ENCODE measurements at places on chromosomes 12 and 14.

- DNase-seq: no peak
These were observed 195.5 kb upstream of the BTG1 start for GRCh38 chr12:92341065-92341668.

DNA sequence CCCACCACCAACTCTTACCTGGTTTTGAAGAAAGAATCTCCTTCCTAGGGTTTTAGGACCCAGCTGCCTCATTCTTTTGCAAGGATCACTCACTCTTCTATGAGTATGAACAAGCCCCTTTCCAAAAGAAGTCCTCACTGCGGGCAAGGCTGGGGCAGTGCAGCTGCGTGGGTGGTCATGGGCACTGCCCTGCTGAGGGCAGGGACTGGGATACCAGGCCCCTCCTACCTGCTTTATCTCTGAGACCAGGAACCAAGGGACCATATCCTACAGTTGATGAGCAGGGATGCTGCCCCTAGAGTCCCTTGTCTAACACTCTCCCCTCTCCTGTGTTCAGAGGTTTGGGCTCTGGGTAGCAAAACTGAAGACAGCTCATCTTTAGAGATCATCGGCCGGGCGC is 20.5 kb downstream of the HPD start:
- DNase-seq: no peak

DNA sequence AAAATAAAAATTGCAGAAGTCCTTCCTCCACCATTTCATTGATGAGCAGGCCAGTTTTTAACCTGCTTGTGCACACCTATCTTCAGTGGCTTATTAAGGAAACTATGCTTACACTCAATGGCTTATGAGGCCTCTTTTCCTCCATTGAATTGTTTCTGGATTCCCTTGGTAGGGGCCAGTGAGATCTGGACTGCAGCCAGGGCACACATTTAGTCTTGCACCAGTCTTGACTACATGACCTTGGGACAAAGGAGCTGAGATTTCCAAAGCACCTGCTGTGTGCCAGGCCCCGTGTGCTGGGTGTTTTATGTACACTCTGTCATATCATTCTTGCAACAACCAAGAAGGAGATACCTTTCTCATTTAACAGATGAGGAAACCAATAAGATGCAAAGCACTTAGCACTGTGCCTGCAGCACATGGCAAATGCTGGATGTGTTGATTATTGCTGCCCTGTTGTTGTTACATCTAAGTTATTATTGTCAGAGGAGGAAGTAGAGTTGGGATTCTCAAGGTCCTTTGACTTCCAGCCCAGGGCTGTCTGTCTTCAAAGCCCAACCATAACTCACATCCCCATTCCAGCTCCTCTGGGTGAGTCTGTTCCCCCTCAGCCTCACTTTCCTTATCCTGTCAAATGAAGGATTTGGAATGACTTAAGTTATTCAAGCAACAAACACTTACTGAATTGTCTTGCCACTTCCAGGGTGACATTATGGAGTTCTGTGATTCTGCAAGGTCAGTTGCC is 31.6 kb upstream of the RIN3 start:
- DNase-seq: no peak

GRCh38 chr12:31011746-31012566 is 61.7 kb upstream of the DDX11 start:
- no peak for DNase-seq

- DNase-seq: no peak
These were observed 404.0 kb upstream of the ATP2B1 start for GRCh38 chr12:90112666-90113065.

DNA sequence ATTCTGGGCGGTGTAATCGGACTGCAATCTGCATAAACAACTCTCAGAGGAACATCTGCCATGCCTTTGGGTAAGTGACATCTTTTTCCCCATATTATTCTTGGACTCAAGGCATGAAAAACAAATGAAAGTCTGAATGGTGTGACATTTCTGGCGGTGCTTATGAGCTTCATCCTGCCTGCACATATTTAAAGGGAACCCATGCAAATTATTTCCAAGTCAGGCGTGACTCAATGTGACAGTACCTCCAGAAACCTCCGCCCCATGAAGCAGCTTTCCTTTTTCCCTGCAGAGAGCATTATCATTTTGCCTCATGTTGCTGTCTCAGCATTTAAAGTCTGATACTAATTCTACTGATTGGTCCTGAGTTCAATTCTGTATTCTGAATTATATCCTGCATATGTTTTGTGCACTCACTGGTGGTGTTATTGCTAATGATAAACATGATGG is 585.4 kb downstream of the SNAPC1 start:
- DNase-seq: no peak

DNA sequence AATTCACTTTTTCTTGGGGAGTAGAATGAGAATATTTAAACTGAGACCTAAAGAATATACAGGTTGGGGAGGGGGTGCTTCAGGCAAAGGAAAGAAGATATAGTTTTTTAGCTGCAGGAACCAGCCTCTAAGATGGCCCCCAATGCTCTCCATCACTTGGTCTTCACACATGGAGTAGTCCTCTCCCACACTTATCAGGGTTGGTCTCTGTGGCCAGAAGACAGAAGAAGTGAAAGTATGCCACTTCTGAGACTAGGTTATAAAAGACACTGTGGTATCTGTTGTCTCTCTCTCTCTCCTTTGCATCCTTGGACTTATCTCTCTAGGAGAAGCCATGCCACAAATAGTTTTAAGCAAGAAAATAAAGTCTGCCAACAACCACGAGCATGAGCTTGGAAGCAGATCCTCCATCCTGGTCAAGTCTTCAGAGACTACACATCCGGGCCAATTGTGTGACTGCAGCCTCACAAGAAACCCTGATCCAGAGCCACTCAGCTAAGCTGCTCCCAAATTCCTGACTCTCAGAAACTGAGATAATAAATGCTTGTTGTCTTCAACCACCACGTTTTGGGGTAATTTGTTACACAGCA is 18.0 kb downstream of the PUS7L start:
- peak; percentile 20 for DNase-seq

DNA sequence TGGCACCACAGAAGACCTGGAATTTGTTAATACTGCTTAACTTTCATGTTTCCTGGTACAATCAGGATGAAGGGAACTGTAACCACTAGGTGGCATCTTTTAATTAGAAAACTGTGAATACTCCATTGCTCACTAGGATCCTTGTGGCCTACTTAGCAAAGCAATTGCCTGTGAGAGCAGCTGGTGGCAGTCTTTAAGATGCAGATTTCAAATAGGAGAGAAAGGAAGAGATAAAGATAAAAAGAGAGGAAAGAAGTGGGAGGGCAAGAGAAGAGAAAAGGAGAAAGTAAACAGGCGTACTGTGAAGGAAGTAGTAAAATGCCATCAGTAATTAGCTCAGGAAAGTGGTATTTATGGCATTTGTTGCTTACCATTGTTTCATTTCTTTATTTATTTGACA is 114.5 kb downstream of the RAD51B start:
- peak; percentile 85 for DNase-seq

- peak; percentile 84 for DNase-seq
These were observed 17.2 kb upstream of the AKAP5 start for GRCh38 chr14:64447876-64448670.

GRCh38 chr14:59202031-59202430 is 13.6 kb downstream of the DAAM1 start:
- no peak for DNase-seq

DNA sequence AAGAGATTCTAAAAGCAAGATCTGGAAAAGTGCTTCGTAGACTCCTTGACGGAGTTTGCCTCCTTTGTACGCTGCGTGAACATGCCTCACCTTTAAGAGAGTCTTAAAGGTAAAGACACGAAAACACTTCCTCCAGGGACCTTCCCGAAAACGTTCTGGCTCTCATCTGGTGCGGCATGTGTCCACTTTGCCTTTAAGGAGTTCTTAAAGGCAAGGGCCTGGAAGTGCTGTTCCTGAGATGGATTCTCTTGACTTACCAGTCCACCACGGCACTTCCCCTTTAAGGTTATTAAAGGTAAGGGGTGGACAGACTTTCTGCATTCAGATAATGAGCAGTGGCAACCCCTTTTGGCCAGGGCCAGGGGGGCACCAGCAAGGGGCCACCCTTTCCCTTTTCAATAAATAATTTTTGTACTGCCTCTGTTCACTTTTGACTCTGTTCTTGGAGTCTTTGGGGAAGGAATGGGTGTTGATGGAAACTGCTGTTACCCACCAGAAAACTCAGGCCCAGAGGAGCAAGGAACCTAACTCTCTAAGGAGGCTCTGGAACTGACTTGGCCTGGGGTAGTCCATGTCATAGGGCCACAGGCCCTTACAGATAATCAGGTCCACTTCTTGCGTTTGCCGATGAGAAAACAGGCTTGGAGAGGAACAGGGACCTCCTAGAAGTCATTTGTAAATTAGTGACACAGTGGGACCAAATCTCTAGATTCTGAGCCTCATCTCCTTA is 4.4 kb downstream of the REM2 start:
- peak; percentile 91 for DNase-seq

DNA sequence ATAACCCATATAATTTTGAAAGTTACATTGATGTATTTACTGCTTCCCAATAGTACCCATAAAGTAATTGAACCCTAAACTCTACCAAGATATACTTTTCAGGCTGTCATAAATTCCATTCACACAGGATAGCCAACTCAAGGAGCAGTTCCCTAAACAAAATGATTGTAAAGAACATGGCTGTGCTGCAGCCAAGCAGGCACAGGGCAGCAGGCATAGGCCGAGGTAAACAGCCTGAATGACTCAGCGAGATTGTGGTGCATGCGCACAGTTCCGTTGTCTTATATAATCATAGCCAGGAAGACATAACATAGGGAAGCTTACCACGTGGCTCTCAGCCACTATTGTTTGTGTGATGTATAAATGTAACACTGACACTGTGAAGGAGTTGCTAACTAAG is 344.9 kb downstream of the FSCB start:
- no peak for DNase-seq

DNA sequence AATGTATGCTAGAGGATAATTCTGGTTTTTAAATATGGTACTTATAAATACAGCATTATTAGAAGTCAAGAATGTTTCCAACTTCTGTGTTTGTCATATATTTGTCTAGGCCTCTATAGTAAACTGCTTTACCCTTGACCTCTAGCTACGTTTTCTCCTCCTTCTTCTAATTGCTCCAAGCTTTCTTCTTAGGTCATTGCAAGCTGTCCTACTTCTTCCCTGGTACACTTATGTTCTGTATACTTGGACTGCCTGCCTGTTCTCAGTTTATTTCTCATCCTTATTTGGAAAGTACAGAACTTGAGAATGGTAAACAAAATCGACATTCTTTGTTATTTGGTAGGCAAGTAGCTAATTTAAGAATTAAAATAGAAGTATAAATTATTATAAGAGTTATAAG is 23.9 kb upstream of the ATP2B1 start:
- no peak for DNase-seq

DNA sequence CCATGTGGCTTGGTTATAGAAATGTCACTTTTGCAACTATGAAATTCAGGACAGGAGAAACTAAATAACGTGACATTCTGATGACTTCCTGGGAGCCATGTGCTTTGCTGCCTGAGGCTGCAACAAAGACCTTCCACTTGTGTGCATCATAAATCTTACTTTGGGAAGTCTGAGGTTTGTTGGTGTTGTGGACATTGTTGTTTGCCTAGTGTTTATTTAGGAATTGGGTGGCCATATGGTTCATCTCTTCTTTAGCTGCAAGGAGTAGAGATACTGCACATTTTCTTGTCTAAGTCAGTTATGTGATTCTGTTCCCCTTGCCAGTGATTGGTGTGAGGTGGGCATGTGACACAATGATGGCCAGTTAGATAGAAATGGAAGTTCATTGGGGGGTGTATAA is 167.3 kb upstream of the SSTR1 start:
- no peak for DNase-seq

- DNase-seq: no peak
These were observed 12.1 kb upstream of the FLVCR2 start for GRCh38 chr14:75566321-75566720.

GRCh38 chr14:37985826-37986470 is 221.8 kb upstream of the SSTR1 start:
- DNase-seq: peak; percentile 13

DNA sequence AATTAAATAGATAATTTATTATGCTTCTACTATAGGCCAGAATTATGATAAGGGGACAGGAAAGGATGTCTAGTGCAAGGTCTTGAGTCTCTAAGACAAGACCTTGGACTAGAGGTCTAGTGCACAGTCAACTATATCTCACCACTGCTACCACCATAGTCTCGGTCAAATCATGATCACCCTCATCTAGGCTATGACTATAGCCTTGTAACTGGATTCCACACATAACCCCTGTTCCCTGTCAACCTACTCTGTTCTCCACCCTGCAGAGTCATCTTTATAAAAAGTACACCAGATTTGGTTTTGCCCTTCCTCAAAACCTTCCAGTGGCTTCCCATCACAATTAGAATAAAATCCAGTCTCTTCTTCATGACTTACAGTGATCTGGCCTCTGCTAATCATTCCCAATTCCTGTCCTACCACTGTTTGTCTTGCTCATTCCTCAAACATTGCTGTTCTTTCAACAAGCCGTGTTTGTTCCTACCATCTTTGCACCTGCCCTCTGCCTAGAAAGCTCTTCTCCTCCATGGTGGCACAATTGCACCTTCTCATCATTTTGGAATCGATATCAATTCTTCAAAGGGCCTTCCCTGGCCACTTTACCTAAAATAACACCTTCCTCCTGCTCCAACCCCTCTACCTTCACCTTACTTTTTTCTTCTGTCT is 169.4 kb downstream of the FOXN3 start:
- no peak for DNase-seq

DNA sequence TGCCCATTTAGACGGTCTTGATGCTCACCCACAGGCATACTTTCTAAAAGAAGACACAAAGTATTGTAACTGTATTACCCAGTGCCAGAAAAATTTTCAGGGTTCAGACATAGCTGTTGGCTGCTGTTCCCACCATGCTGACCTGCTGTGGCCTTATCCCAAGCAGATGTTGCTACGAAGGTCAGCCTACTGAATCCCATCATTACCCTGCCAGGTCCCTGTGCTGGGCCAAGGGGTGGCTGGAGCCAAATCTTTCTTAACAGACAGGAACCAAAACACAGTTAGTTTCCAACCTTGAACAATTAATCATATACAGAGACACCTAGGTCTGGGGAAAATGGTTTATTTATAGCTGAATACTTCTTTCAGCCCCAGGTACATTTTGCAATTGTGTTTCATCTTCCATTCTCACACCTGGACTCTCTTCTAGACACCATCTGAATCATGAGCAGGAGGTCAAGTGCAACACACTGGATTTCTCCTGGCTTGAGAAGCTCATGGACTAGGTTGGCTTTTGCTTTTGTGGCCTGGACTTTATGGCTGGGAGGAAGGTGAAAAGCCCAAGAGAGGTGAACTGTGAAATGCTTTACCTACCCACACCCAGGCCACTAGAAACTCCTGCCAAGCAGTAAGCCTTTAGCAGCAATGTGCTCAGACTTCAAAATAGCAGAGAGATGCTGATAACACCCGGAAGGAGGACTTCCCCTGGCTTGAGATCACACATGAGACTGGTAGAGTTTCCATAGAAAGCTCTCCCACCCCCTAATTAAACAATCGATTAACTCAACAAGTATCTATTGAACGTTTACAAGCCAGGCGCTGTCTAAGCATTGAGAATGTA is 150.1 kb downstream of the SUDS3 start:
- DNase-seq: no peak

GRCh38 chr12:113149361-113150150 is at the start of gene CFAP73:
TSS of gene CFAP73 (plus strand) at chr12:113149724. CDS start at chr12:113149858, 134 bp downstream.
- DNase-seq: peak; percentile 98

- DNase-seq: no peak
These were observed 17.3 kb downstream of the PPM1A start for GRCh38 chr14:60266021-60266937.

All from astrocyte of the hippocampus (primary cell).